ENCODE measurements at places on chromosomes 3 and 15.

GRCh38 chr3:105255350-105255749, 111.4 kb upstream of the ALCAM start:
- no peak for DNase-seq

DNA sequence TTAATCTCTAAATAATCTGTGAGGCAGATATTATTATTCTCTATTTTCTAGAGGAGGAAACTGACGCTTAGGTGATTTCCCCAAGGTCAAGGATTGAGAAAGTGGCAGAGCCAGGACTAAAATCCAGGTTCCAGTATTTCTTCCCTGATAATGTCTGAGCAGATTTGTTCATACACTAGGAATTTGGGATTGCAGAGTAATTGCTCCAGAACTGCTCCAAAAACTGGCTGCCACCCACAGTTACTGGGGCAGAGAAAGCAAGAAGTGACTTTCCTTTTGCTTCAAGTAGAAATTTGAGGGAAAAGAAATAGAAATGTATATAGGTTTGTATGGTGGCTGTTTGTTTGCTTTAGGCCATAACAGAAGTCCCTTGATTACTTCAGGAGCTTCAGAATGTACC, 60.6 kb downstream of the SLC12A8 start:
- DNase-seq: no peak

DNA sequence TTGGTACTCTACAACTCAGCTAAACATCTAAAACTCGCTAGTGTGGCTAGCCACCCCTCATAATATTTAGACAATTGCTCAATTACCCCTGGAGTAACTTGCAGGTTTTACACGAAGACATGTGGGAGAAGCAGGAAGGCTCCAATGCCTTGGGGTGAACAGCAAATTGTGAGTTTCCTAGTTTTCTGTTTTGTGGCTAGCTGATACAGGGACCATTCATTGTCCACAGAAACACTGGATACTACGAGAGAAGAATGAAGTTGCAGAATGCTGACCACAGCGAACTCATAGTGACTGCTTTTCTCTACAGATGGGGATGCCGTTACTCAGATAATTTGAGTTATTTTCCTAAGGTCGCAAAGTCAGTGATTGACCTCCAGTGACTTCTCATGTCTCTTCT, 212.9 kb downstream of the P3H2 start:
- DNase-seq: no peak

- DNase-seq: no peak
These were observed 43.9 kb downstream of the GABRA5 start for GRCh38 chr15:26910715-26911114.

- no peak for DNase-seq
These were observed 306.5 kb upstream of the SLITRK3 start for GRCh38 chr3:165502707-165503106.
